ENCODE measurements at places on chromosomes 2 and 18. TPM values are rescaled to one million over a fixed set of nuclear protein-coding genes. Genes with fewer than 3 reads are reported as not detected.

NYAP2 gene
- not detected for total RNA-seq

SERPINB4 gene
- not detected for total RNA-seq

NTSR2 gene
- total RNA-seq = not detected

SCN9A gene
- total RNA-seq = 2.5 TPM

CYP26B1 gene
- 5.0 TPM for total RNA-seq

TACR1 gene
- total RNA-seq = 1.1 TPM

UGT1A5 gene
- not detected for total RNA-seq

SPC25 gene
- not detected for total RNA-seq

ADGRF3 gene
- not detected for total RNA-seq

STEAP3 gene
- total RNA-seq = 9.3 TPM

DHRS9 gene
- total RNA-seq = 0.48 TPM

KLHL41 gene
- 0.60 TPM for total RNA-seq

OXER1 gene
- 2.2 TPM for total RNA-seq

ACKR3 gene
- total RNA-seq = 124 TPM

EIPR1 gene
- 16.3 TPM for total RNA-seq

SERPINB12 gene
- not detected for total RNA-seq
